Activated naive CD8-positive, alpha-beta T cell treated with anti-CD3 and anti-CD28 coated beads for 36 hours (primary cell): ENCODE measurements at places on chromosomes 2 and 18. TPM values are rescaled to one million over a fixed set of nuclear protein-coding genes. Genes with fewer than 3 reads are reported as not detected.

The GAREM1 gene
- total RNA-seq, result not detected

The ALPP gene
- total RNA-seq, result not detected

The CELF4 gene
- not detected for total RNA-seq

The NRP2 gene
- total RNA-seq, result 2.0 TPM

The L3MBTL4 gene
- 0.38 TPM for total RNA-seq

The TNFAIP6 gene
- total RNA-seq, result not detected

The ERBB4 gene
- total RNA-seq, result not detected

The SNTG2 gene
- 3.8 TPM for total RNA-seq

The NEUROD1 gene
- not detected for total RNA-seq

The SLC23A3 gene
- 1.1 TPM for total RNA-seq

The C2orf80 gene
- not detected for total RNA-seq
